ENCODE measurements at places on chromosomes 4 and X.

- DNase-seq: peak; percentile 12
Observed at GRCh38 chrX:19121898-19122640, at the start of gene ADGRG2. ADGRG2 (minus strand) TSS chrX:19122468; CDS start chrX:19068834, 53,634 bp downstream.

- no peak for DNase-seq
Observed at GRCh38 chrX:40402831-40403533, 177.8 kb upstream of the ATP6AP2 start.

GRCh38 chrX:7503251-7503650 is 339.7 kb upstream of the VCX start:
- DNase-seq: no peak

DNA sequence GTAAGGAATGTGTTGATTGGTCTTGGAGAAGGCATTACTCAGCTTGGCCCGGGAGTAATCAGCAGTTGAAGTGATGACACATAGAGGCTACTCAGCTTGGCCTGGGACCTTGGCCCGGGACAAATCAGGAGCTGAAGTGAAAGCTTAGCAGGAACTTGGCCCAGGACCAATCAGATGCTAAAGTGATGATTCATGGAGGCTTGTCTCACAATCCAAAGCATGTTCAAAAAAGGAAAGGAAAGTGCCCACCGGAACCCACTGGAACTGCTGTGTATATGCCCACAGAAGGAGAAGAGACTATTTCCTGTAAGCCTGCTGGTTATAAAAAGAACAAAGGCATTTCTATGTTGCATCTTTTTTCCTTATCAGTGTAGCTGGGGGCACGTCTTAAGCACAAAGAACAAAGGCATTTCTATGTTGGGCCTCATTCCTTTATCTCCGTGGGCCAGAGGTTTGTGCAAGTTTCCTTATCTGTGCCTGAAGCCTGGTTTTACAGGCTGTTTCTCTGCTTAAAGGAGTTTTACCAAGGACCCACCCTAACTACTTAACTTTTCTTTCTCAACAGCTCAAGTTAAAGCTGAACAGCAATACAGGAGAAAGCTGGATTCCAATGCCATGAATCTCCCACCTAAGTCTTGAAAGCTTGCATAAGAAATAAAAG is 1176.7 kb downstream of the NLGN4X start:
- peak; percentile 22 for DNase-seq

DNA sequence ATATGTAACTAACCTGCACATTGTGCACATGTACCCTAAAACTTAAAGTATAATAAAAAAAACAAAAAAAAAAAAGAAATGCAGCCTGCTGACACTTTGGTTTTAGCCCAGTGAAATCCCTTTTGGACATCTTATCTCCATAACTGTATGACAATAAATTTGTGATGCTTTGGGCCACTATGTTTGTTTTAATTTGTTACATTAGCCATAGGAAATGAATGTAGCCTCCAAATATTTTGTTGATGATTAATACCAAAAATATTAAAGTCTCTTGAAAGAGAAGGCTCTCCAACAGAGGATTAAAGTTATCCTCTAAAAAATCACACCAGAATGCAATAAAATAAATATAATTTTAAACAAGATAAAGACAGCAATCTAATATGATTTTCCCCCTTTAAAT is 852.7 kb upstream of the SLIT2 start:
- DNase-seq: no peak

GRCh38 chrX:8864161-8864560 is 63.0 kb upstream of the FAM9A start:
- DNase-seq: peak; percentile 34

- DNase-seq: peak; percentile 71
Observed at GRCh38 chrX:7139202-7140081, 8.1 kb upstream of the STS start.

DNA sequence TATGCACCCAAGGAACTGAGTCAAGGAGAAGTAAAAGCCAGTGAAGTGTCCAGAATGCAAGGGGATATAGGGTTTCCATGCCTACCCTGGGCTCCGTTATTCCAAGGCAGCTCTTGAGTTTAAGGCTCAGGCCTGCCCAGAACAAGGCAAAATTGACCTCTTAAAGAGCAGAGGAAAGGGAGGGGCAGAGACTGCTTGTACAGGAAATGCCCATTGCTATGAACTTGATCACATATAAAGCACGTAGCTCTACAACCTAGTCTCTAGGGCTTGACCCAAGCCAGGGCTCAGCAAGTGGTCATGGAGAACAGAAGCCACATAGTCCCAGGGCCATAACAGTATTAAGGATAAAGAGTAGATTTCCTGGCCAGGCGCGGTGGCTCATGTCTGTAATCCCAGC is 58.2 kb upstream of the MSN start:
- DNase-seq: no peak

- DNase-seq: no peak
Observed at GRCh38 chrX:21383546-21383945, 9.3 kb downstream of the CNKSR2 start.

GRCh38 chr4:103904123-103904522 is 184.3 kb upstream of the TACR3 start:
- DNase-seq: no peak

GRCh38 chr4:130545171-130545570 is 1449.2 kb downstream of the C4orf33 start:
- no peak for DNase-seq

- DNase-seq: no peak
Observed at GRCh38 chrX:68842351-68842750, 13.5 kb downstream of the EFNB1 start.

DNA sequence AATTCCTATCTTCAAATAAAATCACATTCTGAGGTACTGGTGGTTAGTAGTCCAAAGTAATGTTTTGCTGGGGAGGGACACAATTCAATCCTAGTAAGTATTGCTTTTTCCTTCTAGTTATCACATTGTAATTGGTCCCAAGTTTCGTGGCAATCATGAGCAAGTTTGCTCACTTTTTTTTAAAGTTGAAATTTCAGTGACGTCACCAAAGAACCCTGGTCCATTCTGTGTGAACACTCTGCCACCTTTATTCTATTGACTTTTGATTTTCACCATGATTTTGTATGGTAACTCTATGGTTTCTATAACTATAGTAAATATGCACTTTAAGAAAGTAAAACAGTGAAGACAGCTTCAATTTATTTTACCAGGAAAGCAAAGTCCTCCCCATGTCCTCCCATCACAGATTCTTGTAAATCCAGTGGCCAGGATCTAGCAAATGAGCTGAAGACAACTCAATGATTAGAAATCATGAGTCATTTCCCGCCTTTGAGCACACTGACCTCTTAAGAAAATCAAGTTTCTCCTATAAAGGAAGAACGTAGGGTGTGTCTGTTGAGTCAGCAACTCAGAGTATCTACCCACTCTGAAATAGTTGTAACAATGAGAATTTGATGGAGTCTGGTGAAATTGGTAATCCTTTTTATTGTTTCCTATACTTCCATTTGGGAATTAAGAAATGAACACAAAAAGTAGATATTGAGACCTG is 1306.6 kb upstream of the PABPC4L start:
- DNase-seq: peak; percentile 68

DNA sequence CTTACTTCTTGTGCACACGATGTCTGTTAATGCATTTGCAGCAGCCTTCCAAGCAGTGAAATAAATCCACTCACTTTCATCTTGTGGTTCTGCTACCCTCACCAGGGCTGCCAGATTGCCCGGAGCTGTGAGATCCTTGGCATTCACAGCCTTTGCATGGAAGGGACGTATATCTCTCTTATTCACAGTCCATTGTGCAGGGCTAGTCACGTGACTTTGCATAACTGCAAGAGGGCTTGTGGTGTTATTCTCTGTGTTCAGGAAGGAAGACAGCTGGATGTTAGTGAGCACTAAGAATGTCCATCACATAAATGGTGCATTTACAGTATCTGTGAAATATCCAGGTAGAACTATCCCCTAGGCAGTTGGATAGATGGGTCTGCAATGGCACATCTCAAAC is 96.5 kb upstream of the BEND4 start:
- peak; percentile 48 for DNase-seq

- DNase-seq: peak; percentile 74
Observed at GRCh38 chr4:38856524-38857337, at the start of gene TLR6. TLR6 (minus strand) TSS chr4:38856817; CDS start chr4:38829473, 27,344 bp downstream.

GRCh38 chr4:673349-674091 is 556 bp downstream of the ATP5ME start:
- DNase-seq: peak; percentile 33

DNA sequence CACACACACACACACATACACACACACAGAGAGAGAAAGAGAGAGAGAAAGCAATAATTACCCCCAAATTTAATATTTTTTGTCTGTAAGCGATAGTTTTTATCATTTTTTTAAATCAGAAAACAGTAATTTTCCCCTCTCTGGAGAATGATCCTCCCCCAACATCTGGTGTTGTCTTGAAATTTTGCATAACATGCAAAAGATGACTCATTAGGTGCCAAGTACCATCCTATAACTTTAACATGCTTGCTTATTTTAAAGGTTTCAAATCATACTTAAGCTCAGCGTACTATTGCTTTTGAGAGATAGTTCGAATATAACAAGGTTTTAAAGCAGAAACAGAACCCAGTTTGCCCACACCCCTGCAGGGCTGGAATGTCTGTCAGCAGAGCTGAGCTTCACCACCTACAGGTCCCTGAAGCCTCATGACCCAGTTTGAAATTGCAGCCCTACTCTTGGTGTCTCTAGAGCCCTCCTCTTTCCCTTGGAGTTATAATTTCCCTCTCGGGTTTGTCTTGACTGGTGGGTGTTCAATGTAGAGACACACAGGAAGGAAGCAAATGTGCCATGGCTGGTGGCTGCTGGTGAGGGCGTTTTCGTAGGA is 175.0 kb upstream of the HS3ST1 start:
- no peak for DNase-seq

DNA sequence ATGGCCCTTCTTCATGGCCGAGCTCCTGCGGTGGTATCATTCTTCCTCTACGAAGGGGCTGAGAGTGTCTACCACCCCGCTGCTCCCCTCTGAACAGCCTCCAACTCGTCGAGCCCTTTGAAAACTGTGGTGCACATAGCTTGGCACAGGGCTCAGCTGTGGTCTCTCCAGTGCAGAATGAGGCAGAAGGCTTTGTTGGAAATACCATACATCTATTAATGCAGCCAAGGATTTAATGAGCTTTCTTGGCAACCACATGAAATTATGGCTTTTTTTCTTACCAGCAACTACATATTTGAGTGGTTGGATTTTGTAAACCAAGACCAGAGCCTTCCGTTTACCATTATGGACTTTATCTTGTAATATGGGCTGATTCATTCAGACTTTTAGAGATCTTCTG is 61.7 kb upstream of the CBR4 start:
- no peak for DNase-seq

- DNase-seq: no peak
Observed at GRCh38 chr4:25827897-25828296, 34.9 kb downstream of the SEL1L3 start.

GRCh38 chrX:39592776-39593175 is 505.0 kb downstream of the BCOR start:
- DNase-seq: peak; percentile 4

DNA sequence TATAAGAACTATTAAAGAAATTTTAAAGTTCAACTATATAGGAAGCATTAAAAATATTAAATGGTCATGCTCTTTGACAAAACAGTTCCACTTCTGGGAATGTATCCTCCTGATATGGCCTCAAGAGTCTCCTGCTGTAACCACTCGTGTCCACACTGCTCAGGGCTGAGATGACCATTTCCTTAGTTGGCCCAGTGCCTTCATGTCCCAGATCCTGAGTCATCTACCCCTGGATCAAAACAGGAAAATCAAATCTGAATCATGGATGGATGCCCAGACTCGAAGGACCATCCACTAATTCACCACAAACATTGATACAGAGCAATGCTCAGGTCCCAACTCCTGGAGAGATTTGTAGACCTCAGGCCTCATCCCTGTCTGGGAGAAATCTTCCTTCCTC is 44.7 kb downstream of the GPRASP3 start:
- peak; percentile 67 for DNase-seq

GRCh38 chr4:22502895-22503814 is 12.7 kb downstream of the ADGRA3 start:
- DNase-seq: no peak

GRCh38 chr4:136329042-136329662 is 1203.1 kb downstream of the PCDH18 start:
- DNase-seq: no peak

GRCh38 chr4:183181081-183181480 is 82.0 kb downstream of the WWC2 start:
- no peak for DNase-seq

GRCh38 chrX:155434906-155435743 is 23.3 kb downstream of the F8A3 start:
- DNase-seq: no peak

GRCh38 chrX:119477812-119478232 is 9.6 kb downstream of the SLC25A5 start:
- peak; percentile 22 for DNase-seq

DNA sequence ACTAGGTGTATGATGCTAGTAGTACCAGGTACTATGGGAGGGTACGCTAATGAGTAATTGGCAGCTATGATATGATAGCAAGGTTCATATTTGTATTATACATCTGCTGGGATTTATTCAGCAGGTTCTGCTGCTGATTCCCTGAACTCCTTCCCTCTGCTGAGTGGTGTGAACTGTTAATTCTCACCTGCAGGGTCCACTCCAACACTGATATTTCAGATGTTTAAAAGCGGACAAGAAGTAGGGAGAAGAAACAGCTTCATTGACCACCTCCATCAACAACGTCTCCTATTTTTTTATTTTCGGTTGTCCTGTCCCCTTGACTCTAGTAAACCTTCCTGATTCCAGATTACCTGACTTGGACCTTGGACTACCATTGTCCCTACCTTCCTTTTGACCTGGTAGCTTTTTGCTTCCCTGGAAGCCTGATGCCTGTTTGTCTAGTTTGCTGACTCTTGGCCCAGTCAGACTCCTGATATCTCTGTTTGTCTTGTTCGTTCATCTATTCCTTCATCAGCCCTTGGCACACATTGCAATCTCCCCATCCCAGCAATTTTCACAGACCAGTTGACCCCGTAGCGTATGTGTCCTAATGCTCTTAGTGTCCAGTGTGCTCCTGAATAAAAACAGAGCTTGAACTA is 34.0 kb upstream of the RNF128 start:
- no peak for DNase-seq

DNA sequence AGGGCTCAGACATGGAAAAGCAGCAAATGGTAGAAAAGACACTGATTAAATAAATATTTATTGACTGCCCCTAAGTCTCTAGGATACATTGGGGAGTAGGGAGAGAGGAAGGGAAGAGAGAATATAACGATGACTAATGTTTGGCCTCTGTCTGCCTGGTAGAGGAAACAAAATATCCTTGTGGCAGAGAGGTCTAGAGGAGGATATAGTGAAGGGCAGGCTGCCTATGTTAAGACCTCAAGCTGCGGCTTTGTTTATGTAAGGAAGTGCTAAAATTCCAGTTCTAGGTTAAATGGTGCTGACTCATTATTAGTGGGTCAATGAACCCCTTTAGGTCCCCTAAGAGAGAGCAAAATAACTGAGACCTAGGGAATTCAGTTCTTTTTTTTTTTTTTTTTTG is 427.3 kb upstream of the FTHL17 start:
- DNase-seq: peak; percentile 82

GRCh38 chr4:88040707-88041106 is 33.3 kb downstream of the PKD2 start:
- DNase-seq: no peak

DNA sequence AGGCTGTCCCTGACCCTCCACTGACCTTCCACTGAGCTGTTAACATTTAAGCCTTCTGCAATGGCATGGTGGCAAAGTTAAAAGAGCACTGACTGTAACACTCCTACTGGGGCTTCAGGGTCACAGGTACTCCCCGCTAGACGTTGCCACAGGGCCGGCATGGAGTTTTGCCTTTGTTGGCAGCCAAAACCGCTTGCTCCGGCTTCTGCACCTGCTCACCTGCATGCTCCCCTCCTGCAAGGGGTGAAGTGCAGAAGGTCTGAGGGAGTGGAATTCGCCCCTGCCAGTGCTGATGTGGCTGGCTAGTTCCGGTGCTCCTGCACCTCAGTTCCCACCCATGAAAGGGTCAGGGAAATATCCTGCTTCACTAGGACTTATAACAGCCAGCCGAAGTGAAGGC is 571.4 kb downstream of the RAPGEF2 start:
- no peak for DNase-seq
